NCI-H1930 (cell line): ENCODE measurements at places on chromosomes 2 and 18.

DNA sequence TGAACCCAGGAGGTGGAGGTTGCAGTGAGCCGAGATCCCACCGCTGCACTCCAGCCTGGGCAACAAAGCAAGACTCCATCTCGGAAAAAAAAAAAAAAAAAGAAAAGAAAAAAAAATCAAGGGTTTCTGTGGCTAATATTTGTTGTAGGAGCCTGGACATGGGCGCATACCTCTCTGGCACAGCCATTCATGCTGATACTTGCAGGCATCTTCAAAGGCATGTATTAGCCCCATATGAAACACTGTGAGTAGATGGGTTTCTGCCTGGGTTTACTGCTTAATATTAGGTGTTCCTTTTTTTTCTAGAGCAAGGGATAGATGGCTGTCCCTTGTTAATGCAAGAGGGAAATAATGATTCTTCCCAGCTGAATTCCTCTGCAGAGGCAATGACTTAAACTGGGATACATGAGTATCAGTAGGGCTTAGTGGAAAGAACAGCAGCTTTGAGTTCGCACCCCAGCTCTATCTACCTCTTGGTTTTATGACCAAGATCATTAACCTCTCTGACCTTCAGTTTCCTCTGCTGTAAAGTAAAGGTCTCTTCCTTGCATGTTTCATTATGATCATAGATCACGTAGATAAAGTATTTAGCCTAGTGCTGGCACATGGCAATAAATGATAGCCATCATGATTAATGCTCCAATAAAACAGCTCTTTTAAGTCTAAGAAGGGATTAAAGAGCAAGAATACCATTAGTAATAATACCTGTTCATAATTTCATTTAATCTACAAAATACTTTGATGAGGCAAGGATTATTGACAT is 4.5 kb upstream of the ATL2 start:
- DNase-seq: no peak

- no peak for DNase-seq
Observed at GRCh38 chr2:237181844-237182243, 96.2 kb downstream of the COPS8 start.

- DNase-seq: no peak
Observed at GRCh38 chr2:234991290-234991689, 39.5 kb downstream of the SH3BP4 start.

DNA sequence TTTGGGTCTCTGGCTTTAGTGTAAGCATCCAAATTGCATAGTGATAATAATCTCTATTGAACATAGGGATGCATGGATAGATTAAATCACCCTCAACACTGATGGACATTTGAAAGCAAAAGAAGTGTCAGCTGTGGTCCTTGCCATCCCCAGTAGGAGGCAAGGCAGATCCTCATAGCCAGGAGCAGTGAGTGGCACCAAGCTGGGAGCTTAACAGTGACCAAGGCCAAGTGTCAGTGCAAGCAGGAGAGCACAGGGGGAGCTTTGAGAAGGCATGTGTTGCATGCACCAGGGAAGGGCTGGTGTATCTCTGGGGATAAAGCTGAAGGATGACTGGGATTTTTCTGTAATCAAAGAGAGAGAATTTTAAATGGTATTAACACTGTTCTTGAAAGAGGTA is 14.7 kb downstream of the SLC14A1 start:
- DNase-seq: no peak

DNA sequence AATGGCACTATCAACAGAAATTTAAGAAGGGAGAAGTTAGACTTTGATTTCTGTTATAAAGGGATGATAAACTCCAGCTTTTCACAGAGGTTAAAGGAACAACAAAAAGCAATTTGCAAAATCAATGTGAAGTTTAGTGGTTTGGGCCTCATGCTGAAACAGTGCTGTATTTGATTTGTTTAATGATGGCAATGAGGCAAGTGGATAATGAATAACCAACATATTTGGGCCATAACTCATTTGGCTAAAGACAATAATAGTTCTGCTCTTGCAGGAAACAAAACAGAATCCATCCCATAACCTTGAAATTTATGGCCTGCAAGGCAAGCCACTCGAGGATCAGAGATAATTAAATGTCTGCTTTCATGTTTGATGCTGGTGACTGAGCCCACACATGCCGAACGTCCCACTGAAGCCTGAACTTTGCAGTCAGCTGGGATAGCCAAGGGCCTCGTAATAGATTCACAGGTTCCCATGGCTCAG is 56.5 kb downstream of the TPGS2 start:
- no peak for DNase-seq

- no peak for DNase-seq
Observed at GRCh38 chr2:237909801-237910475, 50.5 kb downstream of the RAMP1 start.

DNA sequence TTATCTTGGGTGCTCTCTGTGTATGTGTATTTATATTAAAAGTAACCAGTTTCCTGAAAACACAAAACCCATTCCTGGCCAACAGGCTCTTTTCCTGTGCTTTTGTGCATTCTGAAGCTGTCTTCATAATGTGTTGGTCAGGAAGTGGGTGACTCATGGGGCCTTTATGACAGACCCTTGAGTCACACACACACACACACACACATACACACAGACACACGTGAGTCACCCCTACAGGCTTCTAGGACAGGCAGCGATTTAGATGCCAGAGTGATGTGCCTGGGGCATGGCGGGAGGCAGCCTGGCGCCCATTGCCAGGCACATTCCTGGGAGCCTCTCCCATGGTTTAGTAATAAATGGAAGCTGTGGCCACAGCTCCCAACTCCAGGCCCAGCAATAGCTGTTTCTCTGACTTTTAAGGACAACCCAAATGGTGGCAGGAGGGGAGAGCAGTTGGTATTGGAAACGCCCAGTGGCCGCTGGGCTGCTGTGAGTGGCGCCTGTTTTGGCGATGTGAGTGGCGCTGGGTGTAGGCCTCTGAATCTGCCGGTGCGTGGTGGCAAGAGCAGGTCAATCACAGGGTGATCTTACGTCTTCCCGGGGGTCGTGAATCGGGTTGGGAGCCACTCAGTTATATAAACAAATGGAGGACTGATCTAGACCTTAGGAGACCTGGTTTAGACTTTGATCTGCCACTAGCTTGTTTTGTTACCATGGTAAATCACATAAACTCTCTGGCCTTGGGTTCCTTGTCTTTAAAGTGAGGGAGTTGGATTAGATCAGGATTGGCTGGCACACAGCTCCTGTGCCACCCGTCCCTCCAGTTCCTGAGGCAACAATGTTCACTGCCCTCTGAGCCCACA is 150.7 kb upstream of the DLX2 start:
- no peak for DNase-seq

- no peak for DNase-seq
Observed at GRCh38 chr18:8262221-8262620, 347.0 kb upstream of the RAB12 start.

DNA sequence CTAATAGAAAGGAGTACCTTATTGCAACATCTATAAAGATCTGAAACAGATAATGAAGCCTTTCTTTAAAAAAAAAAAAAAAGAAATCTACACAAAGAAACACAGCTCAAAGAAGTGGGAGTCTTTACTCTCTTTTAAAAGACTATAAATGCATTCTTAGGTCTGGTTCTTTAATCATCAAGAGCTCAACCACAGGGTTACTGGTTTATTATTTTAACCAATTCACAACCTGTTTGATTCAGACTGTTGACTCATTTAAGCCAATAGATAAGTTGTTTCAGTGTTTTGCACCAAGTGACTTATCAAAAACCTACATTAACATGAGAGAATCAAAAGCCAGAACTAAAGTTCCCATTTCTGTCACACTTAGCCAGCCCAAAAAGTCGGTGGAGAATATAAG is 93.1 kb downstream of the TCF4 start:
- DNase-seq: no peak

GRCh38 chr18:48922801-48923730 is 27.7 kb downstream of the SMAD7 start:
- no peak for DNase-seq

DNA sequence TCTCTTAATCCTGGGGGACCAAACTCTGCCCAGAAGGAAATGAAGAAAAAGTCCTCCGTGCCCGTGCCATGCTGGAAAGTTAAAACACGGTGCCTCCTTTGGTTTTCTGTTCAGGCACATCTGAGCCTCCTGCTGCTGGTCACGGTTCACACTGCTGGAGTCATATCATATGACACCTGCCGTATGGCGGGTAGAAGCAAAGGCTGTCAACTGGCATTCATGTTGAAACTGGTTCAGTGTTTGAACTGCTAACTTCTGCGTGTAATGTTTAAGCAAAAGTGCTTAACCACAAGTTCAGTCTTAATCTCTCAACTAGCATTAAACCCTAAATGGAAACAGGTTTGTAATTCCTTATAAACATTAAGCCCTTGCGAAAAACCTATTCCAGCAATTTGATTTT is 3.1 kb downstream of the STK39 start:
- DNase-seq: no peak

DNA sequence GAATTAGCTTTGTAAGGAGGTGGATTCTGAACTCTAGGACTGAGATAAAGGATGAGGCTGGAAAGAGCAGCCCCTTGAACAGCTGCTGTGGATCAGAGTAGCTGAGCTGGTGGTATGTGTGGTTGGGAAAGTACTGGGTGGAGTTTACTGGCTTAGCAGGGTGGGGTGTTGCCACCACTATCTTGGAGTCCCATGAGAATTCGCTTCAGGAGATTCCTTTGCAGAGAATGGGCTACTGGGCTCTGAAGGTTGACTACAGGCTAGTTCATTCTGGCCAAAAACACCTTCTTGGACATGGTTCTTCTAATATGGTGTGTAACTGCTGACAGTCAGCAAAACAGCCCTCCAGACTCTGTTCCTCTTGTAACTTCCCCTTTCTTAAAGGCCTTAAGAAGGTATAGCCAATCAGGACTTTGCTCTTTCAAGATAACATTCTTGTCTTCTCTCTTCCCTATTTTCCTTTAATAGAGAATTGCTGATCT is 52.7 kb downstream of the TET3 start:
- no peak for DNase-seq

- DNase-seq: peak; percentile 26
Observed at GRCh38 chr2:98731041-98731893, at the start of gene MGAT4A. Gene MGAT4A, minus strand, starts transcription at chr2:98731132. Its CDS starts 4,800 bp downstream, at chr2:98726332.

DNA sequence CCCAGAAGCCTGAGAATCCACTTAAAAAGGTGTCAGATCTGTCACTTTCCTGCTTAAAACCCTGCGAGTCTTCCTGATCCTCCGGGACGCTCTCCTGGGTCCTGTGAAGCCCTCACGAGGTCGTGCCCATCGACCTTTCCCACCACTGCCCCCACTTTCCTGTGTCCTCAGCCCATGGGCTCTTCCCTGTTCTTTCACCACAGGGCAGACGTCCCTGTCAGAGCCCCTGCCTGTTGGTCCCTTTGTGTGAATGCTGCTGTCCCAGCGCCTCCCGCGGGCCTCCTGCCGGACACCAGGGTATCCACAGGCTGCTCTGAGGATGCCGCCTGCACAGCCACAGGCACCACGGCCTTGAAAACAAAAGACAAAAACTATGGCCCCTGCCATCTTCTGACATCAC is 125.6 kb downstream of the TMEM18 start:
- DNase-seq: no peak

DNA sequence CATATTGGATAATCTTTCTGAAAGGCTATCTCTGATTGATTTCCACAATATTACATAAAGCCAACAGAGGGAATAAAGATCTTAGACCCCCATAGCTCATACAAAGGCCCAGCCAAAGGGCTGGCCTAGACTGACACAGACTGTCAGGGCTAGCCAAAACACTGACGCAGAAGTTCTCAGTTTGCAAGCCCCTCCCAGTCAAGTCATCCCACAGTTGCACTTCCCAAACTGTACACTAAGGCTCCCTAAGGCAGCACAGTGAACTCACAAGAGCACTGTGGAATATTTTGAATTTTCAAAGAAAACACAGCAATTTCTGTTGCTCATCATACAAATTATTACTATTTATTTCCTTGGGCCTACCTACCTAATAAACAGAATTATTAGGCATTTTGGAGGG is 244.9 kb downstream of the SP3 start:
- no peak for DNase-seq
